ENCODE measurements at places on chromosomes 6 and 20.

GRCh38 chr6:9647071-9647445 is 767.8 kb downstream of the TFAP2A start:
- no peak for DNase-seq

- no peak for DNase-seq
These were observed 64.5 kb upstream of the SNX9 start for GRCh38 chr6:157758516-157759023.

- no peak for DNase-seq
These were observed 203.2 kb upstream of the SMLR1 start for GRCh38 chr6:130624046-130624445.

DNA sequence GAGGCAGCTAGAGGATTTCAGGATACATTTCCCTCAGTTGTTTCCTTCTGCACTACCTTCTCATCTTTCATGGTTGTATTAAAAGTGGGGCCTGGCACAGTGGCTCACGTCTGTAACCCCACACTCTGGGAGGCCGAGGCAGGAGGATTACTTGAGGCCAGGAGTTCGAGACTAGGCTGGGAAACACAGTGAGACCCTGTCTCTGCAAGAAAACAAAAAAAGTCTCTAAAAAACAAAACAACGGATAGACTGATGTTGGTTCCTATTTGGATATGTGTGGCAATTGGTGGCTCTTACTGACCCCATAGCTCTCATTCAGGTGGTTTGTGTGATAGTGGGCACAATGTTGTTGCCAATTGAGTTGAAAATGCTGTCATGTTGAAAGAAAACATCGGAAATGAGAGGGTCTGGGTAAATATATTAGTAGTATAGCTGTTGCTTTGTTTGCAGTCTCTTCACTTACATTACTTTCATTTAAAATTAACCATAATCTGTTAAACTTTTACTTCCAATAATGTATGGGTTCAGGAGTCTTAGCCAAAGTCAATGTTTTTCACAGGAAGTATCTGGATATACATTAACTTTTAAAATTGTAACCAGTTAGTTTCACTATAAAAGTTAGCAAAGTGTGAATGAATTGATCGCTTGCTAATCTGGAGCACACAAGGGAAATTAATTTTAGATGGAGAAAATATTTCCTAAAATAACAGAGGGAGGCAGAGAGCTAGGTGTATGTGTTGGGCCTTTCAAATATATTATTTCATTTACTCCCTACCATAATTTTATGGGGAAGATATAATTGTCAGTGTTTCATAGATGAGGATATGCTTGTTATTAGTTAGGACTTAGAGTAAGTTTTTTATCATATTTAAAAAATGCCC is 31.1 kb downstream of the UTRN start:
- no peak for DNase-seq

GRCh38 chr20:59002874-59003399 is 4.1 kb downstream of the CTSZ start:
- no peak for DNase-seq

DNA sequence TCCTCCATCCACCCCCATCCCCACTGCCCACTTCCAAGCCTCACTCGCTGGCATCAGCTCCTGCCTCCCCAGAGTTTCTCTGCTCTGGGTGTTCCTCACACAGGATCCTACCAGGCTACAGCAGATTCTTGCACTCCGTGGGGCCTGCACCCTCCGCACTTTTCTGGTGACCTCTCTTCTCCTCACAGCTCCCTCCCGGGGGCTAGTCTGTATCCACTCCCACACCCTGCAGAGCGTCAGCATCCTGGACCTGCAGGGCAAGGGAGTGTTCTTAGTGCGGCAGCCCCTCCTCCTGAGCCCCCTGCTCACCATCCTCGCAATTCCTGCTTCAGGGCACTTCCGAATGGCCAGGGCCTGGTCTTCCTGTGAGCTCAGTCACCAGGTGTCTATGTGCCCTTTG is 224.2 kb downstream of the DLL1 start:
- DNase-seq: no peak

- peak; percentile 61 for DNase-seq
These were observed 65.2 kb downstream of the CDS2 start for GRCh38 chr20:5191829-5192569.

DNA sequence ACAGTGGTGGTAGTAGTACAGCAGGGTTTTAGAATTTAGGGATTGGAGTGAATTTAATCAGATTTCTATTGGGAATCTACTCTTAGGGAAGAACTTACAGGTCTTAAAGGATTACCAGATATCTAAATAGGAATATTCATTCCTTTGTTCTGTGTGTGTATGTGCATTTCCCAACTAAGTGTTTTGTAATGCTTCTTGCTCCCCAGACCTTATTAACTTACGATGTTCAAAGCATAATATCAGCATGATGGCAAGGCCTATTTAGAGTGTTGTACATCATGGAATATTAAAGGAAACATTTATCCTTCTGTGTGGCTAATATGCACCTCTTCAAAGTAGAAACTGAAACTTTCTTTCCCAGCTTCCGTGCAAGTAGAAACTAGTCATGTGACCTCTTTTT is 133.9 kb downstream of the EPM2A start:
- DNase-seq: no peak

GRCh38 chr6:149752600-149753373 is 3.2 kb downstream of the PCMT1 start:
- no peak for DNase-seq

DNA sequence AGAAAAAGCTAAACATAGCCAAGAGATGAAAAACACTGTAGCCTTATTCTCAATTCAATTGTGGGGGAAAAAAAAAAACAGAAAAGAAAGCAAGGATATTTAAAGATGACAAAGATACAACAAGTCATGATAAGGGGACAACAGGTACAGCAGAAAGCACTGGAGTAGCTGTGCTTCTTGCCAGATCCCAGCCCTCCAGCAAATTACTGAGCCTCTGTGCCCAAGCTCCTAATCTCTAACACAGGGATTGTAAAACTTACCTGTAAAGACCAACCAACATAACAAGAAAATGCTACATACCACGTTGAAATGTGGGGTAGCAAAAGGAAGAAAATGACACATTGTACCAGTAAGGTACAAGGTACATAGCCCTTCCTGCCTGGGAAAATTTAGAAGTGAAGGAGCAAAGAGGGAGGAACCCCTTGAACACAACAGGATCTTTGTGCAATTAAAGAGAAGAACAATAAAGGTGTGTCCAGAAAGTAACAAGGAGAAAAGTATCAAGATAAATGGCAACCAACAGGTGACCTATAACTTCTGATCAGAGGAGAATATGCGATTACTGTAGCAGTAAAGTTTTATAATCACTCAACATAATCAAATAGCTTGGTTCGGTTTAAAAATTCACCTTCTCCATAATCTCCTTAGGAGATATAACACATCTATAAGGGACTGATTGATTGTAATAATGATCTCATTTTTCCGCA is 30.6 kb downstream of the PREP start:
- DNase-seq: no peak

DNA sequence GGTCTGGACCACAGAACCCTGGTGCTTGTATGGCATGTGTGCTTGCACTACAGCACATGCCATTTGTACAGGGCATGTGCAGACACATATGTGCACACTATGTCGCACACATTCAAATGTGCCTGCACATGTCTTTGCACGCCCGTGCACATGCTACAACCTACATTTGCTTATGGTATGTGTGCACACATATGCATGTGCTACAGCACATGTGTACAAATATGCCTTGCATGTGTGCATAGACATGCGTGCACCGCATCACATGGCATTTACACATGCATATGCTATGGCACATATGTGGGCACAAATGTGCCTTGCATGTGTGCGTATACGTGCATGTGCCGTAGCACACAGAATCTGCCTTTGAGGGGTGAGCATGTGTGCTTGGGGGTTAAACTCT is 90.5 kb downstream of the DHX35 start:
- no peak for DNase-seq

DNA sequence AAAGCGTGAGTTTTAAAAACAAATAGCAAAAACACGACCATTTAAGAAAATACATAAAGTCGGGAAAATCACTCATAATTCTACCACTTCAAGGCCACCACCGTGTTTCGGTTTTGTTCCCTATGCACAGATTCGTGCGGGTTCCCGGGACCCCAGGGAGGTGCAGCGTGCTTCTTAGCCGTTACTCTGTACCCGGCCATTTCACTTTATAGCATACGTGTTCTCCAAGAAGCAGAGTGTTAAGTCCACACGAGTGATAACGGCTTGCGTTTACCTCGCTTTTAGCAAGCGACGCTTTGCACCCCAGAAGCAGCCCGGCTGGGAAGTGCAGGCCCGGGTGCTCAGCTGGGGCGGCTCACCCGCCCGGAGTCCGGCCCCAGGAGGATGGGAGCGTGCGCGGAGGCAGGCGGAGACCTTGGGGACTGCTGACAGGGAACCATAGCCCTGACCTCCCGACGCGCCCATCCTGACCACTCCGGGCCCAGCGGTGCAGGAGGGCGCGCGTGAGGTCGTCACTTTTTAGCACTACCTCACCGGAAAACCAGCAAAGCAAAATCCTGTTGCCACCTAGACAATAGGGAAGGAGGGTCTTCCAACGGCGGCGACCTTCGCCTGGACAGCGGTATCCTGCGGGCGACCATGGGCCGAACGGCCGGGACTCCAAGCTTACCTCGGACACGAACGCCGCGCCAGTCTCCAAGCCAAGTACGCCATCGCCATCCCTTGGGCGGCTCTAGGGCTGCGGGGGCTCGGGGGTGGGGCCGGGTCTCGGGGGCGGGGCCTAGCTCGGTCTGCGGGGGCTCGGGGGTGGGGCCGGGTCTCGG is at the start of gene ECI2:
ECI2 (minus strand) TSS at position 735 of the 824 bp plus-strand sequence; CDS start at position 720, 15 bp downstream.
- no peak for DNase-seq

DNA sequence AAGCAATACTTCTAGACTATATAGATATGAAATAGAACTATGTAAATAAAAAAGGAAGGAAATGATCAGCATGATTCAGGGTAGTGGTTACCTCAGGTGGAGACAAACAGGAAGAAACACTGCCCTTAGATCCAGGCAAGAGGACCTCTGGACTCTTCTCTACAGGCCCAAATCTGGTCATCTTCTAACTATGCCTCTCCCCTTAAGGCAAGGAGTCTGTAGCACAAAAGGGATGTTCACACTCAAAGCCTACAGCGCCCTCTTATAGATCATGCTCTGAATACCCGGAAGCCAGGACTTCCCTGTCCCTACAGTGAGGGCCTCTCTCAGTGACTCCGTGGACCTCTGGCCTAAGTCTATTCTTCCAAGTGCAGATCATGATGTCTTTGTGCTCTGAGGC is 30.4 kb upstream of the HIVEP2 start:
- DNase-seq: no peak

DNA sequence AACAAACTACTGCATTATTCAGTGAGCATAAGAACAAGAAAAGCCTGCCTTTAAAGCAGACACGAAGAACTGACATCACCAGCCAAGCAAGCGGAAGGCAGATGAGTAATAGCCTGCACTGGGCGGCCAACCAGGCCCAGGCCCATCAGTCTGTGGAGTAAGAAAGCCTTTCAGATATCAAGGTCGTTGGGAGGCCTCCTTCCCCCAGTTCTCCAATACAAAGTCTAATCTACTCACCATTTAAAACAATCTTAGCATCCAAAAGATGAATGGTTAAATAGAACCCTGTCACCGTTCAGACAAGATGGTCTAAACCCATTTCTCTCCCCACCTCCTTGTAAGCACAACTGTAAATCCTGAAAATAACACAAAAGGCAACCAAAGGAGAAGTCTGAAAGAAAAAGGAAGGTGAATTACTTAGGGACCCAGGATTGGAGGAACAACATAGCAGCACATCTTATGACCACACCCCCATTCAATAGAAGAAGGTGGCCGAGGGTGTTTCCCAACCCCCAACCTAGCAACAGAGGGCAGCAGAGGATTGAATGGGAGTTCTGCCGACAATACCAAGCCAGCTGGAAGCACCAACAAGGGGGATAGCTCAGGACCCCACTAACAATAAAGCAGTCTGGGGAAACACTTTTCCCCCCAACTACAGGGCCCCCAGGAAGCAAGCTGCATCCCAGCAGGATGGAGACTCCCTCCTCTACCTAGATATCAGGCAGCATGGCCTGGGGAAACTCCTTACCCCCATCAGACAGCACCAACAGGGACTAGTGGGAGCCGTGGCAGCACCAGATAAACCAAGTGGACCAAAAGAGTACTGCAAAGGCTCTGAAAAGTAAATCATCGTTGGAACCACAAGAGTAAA is 67.9 kb downstream of the ZHX3 start:
- DNase-seq: no peak

- no peak for DNase-seq
These were observed 263.9 kb upstream of the CITED2 start for GRCh38 chr6:139638179-139638941.

DNA sequence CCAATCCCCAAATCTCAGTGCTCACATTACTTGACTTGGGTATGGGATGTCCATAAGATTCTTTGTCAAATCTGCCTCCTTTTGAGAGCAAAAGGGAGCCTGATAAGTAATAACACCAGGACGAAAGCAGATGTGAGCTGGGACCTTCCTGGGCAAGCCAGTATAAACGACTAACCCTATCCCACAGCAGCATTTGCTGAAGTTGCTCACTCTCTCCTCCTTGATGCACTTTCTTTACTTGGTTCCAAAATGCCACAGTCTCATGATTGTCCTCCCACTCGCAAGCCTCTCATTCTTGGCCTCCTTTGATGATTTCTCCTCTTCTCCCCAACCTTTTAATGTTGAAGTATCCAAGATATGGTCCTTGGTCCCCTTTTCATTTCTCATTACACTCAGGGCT is 44.7 kb upstream of the TAGAP start:
- no peak for DNase-seq

DNA sequence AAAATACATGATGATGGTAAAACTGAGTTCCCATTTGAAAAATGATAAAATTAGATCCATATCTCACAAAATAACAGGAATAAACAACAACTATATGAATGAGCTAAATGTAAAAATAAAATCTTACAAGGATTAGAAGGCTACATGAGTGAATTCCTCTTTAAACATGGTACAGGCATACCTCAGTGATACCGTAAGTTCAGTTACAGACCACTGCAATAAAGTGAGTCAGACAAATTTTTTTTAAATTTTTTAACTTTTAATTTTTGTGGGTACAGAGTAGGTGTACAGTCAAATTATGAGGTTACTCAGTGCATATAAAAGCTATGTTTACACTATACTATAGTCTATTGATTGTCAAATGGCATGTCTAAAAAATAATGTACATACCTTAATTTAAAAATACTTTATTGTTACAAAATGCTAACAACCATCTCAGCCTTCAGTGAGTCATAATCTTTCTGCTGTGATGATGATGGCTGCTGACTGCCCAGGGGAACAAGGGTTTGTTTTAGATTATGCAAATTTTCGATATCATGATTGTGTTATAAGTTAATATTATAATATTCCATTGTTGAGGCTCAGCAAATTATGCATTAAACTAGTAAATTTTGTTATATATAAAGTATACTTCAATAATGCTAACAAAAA is 222.8 kb upstream of the RUNX2 start:
- no peak for DNase-seq

- no peak for DNase-seq
These were observed 4.9 kb upstream of the DEK start for GRCh38 chr6:18269253-18269652.

- DNase-seq: no peak
These were observed 695.5 kb upstream of the CHD6 start for GRCh38 chr20:42313704-42314103.

Measured in DMS79 (cell line).